ENCODE measurements at places on chromosomes 6 and 20.

DNA sequence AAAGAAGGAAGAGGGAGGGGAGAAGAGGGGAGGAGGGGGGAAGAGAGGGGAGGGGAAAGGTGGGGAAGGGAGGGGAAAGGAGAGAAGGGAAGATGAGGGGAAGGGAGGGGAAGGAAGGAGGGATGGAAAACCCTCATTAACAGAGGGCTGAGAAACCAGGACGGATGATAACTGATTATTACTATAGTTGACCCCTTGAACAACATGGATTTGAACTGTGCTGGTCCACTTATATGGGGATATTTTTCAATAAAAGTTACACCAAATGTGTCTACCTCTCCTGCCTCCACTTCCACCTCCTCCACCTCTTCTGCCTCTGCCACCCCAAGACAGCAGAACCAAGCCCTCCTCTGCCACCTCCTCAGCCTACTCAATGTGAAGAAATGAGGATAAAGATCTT, 184.1 kb upstream of the ARID1B start:
- no peak for DNase-seq

GRCh38 chr6:134740027-134740373, 209.9 kb downstream of the ALDH8A1 start:
- no peak for DNase-seq

DNA sequence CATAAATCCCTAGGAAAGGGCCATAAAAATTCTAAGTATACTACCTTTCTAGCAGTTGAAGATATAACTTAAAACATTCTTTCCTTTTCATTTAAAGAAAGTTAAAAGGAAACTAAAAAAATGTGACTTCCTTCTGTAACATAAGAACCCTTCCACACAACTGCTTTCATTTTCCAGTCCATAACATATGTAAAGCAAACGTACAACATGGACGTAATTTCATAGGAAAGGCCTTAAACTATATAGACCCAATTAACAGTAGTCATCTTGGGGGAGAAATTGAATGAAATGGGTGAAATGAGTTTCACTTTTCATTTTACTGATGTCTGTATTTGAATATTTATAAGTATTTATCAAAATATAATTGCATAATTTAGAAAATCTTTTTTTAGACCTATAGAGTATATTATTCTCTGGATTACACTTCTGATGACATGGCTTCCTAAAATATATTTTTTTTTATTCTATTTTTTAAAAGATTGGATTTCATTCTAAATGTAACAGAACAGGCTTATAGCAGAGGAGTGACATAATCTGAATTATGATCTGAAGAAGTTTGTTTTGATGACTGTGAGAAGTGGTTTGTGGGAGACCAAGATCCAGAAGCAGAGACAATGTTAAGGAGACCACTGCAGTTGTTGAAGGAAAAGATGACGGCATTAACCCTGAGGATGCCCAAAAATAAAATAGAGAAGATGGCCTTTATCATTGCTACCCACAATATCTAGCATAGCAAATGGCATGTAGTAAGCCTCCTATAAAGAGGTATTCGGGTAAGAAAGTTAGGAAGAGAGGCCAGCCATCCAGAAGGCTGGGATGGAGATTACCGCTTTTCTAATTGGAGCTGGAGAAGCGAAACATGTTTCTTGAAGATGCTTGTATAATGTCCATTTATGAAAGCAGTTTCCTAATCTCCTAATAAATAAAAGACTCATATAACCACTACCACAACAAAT, 260.4 kb downstream of the PTPRK start:
- DNase-seq: no peak

DNA sequence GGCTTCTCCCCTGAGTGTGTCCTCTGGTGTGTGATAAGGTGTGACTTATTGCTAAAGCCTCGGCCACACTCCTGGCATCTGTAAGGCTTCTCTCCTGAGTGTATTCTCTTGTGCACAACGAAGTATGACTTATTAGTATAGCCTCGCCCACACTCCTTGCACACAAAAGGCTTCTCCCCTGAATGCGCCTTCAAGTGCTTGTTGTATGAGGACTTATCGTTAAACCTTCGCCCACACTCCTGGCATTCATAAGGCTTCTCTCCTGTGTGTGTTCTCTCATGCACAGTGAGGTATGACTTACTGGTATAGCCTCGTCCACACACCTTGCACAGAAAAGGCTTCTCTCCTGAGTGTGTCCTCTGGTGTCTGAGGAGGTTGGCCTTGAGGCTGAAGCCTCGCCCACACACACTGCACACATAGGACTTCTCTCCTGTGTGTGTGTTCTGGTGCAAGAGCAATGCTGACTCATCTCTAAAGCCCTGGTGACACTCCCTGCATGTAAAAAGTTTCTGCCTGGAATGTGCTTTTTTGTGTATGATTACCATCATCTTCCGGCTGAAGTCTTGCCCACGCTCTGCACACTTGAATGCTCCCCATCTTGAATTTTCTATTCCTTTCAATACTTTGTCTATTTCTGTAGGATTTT, 20.4 kb downstream of the ZNF337 start:
- no peak for DNase-seq

DNA sequence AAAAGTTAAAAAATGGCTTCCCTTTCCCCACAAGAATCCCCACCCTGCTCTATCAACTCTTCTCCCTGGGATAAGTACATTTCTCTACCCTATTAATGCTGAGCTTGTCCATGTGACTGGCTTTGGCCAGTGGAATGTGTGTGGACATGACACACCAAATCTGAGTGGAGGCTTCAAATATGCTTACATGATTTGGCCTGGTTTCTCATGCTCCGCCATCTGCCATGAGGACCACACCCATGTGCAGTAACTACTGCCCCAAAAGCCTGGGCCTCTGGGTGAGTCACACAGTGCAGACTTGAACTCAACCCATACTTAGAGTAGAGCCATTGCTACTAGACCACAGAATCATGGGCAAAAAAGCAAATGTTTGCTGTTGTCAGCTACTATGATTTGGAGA, 65.4 kb downstream of the PRND start:
- no peak for DNase-seq

DNA sequence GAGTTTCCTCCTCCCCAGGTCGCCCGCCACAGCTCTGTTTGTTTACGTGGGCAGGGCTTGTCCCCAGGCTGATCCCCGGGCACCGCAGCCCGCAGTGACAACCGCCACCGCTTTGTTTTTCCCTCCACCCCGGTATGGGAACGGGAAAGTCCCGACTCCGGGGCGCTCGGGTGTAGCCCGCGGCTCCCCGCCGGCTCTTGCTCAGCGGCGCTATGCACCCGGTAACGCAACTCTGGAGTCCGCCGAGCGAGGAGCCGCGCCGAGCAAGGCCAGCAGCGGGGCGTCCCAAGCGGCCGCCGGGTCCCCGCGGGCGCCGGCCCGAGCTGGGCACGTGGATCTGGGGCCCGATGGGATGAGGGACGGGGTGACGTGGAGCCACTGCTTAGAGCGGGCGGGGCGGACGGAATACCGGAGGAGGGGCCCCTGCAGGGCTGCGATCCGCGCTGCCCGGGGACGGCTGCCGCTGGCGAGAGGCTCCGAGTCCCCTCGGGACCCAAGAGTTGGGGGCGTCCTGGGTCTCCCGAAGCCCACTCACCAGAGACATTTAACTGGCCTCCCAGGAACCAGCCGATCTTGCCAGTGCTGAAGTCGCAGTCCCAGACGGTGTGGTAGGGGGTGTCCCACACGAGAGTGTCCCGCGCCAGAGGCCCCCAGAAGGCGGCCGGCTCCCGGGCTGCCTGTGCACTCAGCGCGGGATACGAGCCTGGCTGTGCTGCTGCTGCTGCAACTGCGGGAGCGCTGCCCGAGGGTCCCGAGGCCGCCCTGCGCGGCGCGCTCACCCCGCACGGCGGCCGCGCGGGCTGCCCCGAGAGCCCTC, 497 bp downstream of the ACSS1 start:
- no peak for DNase-seq

GRCh38 chr20:14210146-14210545, 127.3 kb downstream of the FLRT3 start:
- no peak for DNase-seq

- no peak for DNase-seq
These were observed 75.2 kb downstream of the GJA1 start for GRCh38 chr6:121510568-121511177.

GRCh38 chr6:56932910-56933477, 21.9 kb upstream of the BEND6 start:
- DNase-seq: no peak

- DNase-seq: no peak
These were observed 8.9 kb upstream of the QKI start for GRCh38 chr6:163405412-163406309.

DNA sequence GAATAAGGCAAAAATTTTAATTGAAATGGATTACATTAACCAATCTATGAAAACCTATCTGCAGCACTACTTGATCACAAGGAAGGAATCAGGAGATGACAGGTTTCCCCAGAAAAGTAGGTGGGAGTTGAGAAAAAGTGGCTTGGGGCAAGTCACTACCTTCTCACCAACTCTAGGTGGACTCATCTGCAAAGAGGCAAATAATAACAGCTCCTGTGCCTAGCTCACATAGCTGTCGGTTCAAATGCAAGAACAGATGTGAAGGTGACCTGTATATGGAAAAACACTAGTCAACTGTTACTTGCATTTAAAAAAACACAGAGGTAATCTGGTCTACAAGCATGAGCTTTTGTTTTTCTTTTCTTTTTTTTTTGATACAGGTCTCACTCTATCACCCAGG, 67.2 kb downstream of the POPDC3 start:
- DNase-seq: no peak

DNA sequence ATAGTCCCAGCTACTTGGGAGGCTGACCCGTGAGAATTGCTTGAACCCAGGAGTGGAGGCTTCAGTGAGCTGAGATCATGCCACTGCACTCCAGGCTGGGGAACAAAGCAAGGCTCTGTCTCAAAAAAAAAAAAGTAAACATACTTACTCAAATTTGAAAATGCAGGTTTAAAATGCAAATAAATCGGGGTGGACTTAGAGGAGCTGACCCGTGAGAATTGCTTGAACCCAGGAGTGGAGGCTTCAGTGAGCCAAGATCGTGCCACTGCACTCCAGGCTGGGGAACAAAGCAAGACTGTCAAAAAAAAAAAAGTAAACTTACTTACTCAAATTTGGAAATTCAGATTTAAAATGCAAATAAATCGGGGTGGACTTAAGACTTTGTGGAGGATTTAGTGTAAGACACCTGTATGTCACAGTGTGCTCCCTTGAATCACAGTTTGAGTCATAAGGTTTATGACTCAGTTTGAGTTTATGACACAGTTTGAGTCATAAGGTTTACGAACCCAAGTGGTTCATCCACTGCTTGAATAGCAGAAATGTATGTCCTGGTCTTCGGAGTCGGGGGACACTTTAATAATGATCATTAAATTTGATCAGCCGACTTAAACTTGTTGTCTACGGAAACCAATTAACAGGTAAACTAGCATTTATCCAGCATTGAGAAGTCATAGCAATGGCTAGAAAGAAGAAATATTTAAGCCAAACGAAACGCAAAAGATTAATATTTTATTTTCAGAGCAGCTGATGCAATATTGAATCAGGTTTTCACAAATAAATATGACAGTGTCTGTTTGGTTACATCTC, 6.8 kb upstream of the MRPS10 start:
- DNase-seq: no peak

DNA sequence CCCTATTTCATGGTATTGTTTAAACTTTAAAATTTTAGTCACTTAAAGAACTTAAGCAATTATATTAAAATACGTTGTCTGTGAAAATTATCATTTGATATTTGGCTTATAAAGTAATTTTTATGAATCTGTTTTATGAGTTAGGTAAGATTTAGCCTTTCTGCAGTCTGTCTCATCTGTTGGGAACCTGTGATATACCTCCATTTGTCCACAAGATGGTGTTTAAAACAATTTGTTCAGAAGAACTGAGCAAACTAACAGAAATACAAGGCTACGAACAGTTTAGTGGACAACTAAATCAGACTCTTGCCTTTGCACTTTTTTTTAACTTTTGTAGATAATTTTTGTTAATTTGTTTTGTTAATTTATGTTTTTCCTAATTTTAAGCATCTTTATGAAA, 92.4 kb downstream of the COL9A1 start:
- DNase-seq: no peak

DNA sequence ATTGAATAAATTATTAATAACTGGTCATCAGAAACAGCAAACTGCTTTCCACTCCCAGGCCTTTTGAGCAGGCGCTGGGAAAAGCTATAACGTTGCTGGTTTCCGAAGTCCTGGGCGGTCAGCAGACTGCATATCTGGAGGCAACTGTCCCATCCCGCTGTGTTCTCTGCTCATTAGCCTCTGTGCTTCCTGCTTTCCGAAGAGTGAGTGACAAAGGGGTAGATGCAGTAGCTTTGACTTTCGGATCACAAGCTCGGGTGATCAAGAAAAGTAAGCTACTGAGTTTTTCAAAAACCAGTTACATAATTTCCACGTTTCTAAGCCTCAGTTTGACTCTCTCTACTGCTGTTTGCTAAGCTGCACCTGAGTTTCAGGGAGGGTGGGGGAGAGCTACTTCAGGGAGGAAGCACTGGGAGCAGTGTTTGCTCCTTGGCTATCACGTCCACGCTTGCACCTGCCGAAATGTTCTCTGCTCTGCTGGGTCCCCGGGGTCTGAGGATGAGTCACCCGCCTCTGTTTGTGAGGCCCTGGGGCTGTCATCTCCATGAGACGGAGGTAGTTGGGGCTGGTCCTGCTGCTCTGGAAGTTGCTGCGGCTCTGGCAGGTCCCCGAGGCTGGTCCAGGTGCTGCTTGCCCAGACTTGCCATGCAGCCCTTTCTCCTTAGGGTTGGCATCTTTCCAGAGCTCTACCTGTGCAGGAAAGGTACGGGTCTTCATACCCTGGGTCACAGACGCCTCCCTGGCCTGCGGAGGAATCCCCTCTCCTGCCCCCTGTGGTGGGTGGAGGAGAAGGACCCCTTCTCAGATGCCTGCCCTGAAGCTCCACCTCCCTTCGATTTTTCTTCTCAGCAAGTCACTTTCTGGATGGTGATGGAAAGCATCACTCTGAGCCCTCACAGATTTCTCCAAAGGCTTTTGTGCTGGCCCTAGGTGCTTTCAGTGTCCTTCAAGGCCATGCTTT, 220.0 kb downstream of the QKI start:
- DNase-seq: peak; percentile 79

DNA sequence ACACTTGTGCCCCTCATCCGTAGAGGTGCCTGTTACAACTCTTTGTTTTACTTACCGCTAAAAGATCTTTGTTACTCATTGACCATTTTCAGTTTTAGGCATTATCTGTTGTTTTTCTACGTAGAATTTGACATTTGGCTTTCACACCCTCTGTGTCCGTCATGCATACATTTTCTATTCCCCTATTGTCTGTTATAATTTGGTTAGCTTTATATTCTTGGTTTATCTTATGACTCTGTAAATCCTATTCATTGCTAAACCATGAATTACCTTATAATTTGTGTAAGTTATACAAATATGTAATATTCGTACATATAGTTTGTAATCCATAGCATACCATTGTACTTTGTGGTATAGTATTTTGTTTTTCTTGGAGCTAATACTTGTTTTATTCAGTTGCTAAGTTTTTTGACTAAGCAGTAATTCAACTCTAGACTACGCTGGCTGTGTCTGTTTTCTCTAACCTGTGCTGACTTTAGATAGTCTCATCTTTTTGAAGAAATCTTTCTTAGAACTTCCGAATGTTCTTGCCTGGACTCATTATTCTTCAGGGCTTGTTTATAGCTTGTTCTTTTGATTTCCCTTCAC, 21.8 kb downstream of the CDC5L start:
- DNase-seq: no peak

GRCh38 chr6:49713346-49713745, at the start of gene CRISP2:
CRISP2 (minus strand) TSS chr6:49713543; CDS start chr6:49709196, 4,347 bp downstream.
- no peak for DNase-seq

- DNase-seq: no peak
These were observed 741.4 kb downstream of the HACE1 start for GRCh38 chr6:104118274-104118673.
